C1 segment of cervical spinal cord (tissue), 14 donors: ENCODE measurements at places on chromosomes 7 and 10.

- DNase-seq: no peak
These were observed 621 bp upstream of the CAV1 start for GRCh38 chr7:116524221-116524608.

DNA sequence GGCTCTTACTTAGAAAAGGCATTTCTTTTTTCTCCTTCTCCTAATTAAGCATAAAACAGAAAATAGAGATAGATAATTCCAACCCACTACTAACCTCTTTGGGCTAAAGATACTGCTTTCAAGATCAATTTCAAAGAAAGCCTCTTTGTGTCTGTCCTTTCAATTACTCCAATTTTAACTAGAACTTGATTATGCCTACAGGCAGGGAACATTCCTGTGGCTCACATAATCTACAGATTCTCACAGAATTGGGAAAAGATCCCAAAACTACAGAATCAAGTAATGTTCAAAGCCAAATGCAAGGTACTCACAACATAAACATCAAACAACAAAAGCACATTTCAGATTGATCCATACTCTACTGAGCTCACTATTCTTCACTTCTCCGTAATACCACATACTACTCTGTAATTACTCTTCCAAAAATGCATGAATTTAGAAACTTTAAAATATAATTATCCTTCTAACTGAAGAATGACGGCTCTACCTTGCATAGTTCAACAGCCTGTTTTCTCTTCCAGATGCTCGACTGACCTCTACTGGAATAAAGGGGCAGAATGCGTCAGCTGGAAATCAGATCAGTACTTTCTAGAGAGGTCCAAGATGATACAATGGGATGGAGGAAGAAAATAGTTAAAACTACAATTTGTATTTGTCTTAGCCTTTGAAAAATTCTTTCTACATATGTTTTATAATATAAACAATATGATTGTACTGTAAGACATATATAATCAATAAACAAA lies 3.9 kb downstream of the MTERF1 start:
- no peak for DNase-seq

- DNase-seq: no peak
These were observed 583.2 kb downstream of the GLRX3 start for GRCh38 chr10:130719448-130719752.

DNA sequence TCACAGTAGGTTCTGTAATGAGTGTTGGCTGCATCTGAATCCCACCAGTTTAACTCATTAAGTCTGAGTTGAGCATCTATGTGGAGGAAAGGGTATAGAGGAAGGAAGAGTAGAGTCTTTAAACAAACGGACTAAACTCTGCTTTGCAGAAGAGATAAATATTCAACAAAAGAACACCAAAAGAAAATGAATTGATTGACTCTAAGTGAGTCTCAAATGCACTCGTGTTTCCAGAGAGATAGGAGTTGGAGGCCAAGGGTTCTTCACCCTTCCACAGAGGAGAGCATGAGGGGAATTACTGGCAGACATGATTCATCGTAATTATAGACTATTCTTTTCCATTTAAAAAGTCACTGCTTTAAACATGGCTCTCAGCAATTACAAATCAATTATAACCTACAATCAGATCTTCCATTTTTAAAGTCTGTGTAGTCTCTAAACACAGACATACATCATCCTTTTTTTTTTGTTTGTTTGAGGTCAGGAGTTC lies 56.3 kb downstream of the PLPP4 start:
- DNase-seq: no peak

DNA sequence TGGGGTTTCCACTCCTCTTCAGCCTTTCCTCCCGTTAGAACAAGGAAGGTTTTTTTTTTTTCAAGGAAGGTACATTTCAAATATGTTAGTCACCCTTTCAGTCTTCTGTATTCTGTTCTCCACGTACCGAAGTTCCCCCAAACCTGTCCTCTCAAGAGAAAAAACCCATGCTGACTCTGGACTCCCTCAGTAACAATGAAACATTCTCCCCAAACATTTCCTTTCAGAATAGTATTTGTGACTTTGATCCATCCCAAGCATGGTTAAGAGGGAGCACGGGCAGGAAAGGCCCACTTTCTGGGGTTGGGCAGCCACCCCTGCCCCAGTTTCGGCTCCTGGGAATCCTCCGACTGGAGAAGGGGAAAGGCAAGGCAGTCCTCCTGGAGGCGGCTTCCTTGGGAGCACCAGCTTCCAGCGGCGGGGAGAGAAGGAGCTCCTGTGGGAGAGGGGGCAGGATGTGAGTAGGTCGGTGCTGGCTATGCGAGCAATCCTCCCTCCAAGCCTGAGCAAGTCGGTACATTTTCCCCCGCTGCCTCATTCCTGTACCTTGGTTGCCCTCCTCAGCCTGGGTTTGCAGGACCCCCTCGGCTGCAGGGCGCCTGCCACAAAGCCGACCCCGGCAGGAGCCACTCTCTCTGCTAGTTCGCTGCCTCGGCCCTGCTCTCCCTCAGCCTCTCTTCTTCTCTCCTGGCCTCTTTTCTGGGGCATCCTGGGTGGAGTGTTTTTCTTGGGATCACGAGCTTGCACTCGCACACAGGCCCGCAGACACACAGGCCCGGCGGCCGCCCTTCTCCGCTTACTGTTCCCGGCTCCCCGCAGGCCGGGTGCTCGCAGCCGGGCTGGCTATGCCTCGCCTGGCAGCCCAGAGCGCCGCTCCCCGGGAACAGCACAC lies 2.1 kb upstream of the HOXA1 start:
- no peak for DNase-seq

- no peak for DNase-seq
These were observed 100.1 kb downstream of the RAB11FIP2 start for GRCh38 chr10:117946525-117947070.

DNA sequence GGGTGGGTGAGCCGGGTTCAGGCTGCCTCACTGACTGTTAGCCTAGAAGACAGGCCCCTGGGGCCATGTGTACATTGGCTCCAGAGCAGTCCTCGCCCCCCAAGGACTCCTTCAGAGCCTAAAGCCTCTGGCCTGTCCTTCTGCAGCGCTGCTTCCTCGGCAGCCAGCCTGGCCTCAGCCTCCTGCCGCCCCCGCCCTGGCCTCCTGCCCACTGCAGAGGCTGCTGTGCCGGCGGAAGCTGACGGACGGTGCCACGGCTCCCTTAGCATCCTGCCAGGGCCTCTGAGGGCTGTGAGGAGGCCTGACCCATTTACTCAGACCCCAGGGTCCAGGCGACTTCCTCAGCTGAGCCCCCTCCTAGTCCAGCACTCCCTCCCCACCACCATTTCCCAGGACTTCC lies 4.9 kb downstream of the SRRM3 start:
- no peak for DNase-seq

DNA sequence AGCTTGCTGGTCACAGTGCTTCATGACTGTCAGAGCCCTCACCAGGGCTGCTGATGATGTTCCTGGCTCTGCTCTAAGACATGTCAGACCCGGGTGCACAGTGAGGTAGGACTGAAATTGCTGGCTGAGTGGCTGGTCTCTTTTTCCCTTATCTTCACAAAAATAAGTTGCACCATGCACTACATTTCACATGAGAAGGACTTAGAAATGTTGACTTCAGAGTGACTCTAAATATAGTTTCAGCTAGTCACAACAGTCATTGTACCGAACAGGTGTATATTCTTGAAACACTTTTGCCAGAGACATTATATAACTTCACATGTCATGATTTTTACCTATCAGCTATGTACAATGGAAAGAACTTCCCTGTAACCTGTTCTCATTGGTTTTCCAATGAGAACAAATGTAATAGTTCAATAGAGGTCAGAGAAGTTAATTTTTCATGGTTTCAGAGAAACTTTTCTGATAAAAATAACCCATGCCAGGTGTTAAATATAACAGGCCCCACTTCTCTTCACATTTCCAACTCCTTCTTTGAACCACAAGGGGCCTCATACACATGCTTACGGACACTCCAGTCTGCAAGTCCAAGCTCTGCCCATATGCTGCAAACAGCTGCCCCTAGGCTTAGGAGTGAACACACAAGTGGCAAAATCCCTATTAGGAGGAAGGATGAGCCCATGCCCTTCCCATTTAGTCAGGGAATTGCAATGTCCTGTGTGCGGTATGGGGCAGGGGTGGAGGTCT lies 115.6 kb downstream of the CDK6 start:
- DNase-seq: no peak

DNA sequence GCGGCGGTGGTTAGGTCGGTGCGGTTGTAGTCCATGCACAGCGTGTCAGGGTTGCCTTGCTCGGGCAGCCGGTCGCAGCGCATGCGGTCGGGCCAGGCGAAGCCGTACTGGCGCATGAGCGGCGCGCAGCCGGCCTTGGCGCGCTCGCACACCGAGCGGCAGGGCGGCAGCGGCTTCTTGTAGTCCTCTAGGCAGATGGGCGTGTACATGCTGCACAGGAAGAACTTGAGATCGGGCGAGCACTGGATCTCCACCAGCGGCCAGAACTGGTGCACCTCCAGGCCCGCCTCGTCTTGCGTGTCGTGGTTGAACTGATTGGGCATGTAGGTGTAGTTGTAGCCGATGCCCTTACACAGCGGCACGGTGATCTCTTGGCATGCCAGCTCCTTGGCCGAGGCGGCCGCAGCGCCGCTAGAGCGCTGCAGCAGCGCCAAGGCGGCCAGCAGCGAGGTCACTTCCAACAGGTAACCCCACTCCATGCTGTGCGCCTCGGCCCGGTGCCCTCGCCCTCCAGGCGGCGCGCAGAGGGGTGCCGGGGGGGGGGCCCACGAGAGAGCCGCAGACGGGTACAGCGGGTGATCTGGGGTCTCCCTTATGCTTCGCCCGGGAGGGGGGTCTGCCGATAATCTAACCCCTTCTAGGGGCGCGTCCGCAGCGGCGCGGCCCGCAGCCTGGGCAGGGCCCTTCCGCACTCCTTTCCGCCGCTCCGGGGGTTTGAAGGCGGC lies 983 bp downstream of the FZD8 start:
- no peak for DNase-seq

DNA sequence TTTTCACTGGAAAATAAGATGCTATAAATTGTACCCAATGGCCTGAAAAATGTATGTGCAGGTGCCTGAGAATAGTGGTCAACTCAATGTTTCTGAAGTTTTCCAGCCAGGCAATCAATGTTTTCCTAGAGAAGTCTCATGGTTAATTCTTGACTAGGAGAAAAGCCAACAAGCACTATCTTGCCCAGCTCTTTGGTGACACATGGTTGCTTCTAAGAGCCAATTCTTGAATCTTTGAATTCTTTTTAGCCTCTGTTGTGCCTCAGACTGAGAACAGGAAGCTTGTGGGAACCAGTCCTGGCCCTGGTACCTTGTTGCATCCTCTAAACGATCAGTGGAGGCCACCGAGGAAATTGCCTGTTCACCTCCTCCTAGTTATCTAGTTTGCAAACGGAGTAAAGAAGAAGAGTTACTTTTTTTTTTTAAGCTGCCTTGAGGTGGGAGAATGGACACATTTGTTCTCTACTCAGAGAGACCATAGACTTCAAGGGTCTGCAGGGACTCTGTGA lies 144.0 kb upstream of the MKLN1 start:
- DNase-seq: no peak

DNA sequence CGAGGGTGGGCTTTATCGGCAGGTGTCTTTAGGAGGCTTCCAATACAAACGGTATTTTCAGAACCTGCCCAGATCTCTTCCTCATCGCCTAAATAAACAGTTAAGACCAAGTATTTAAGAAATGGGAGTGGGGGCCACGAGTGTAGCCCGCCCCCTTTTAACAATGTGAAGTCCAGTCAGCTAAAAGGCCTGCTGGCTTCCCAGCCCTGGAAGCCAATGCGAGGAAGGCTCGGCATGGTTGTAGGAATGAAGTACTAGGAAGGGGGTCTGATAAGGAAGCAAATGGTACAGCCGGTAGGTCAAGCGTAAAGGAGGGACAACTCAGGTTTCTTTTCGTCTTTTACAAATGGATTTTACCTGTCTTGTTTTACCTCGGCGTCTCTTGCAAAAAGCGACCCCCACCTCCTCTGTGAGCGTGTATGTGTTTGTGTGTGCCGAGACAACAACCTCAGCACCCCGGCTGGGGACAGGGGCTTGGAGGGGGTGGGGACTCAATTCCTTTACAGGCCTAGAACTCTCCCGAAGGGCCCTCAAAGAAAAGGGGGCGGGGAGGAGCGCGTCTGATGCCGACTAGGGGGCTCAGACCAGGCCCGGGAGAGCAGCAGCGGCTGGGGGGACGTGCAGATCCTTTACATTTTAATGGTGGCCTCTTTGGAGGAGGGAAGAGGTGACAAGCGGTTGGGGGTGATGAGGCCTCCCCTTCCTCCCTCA lies 147.6 kb downstream of the GPR85 start:
- peak; percentile 13 for DNase-seq

DNA sequence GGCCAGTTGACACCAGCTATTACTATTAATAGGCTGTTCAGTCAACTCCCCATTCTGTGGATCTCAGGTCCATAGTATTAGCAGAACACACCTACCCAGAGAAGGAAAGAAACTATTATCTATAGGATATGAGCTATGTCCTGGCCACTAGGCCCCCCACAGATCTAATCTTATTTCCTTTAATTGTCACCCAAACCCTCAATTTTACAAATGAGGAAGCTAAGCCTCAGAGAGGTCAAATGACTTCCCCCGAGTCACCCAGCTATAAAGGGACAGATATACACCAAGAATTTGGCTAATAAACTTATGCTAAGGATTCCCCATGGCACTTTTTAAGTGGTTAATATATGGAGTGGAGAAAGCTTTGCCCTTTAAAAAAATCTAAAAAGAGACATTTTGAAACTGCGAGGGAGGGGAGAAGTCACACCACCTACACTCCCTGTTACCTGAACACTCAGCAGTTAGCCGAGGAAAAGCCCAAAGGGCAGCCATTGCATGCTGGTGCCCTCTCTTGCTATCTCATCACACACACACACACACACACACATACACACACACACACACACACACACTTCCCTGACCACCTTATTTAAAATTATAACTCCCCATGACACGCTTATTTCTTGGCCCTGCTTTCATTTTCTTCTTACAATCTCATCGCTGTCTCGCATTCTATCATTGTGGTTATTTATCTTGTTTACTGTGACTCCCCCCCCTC lies 157.0 kb upstream of the ADO start:
- no peak for DNase-seq
